Ecto neural progenitor cell (in vitro differentiated cells): ENCODE measurements at places on chromosomes 2 and 18.

DNA sequence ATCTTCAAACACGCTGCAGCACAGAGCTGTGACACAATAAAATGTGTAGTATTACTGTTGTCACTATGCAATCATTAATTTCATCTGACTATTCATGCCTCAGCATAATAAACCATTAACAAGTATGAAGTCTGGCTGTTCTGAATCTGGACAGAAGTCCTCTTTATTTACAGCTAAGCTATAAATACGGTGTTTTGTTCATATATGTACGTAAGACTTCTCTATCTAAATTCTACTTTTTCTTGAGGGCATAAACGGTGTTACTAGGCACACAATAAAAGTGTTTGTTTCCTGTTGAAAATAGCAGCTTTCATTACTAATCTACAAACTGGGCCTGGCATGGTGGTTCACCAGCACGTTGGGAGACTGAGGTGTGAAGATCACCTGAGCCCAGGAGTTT lies 443.8 kb downstream of the NCKAP5 start:
- DNase-seq: no peak

DNA sequence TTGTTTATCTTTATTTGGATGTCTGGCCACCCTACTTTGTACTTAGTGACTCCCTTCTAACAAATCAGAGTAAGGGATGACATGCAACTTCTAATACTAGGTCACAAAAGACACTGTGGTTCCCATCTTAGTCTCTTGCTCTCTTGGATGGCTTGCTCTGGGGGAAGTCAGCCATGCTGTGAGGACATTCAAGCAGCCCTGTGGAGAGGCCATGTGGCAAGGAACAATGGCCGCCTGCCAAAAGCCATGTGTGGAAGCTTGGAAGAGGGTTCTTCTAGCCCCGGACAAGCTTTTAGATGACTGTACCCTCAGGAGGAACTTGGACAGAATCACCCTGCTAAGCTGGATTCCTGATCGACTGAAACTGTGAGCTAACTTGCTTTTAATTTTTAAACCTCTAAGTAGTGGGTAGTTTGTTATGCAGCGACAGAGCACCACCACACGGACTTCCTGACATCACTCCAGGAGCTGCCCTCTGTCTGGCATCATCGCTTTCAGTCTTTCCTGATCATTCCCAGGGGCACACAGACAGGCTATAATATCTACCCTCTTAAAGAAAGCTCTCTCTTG lies 116.8 kb upstream of the ODC1 start:
- DNase-seq: no peak

GRCh38 chr2:231457101-231457500 lies 7.2 kb downstream of the NCL start:
- DNase-seq: no peak

- DNase-seq: no peak
These were observed 346.4 kb upstream of the HS6ST1 start for GRCh38 chr2:128665113-128665512.

DNA sequence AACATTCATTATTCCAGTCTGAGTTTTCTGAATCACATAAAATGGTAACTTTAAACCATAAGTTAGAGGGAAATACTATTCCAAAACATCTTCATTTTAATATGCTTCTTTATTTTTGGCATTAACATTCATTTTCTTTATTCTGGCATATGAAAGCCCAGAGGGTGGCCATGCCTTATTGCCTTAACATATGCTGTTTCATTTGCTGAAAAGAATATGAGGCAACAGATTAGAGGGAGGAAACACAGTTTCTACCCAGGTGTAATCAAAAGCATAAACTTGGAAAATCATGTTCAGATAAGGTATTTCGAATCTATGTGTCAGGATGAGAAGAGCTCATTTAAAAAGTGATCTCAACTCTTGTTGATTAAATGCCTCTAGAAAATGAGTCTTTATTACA lies 379.9 kb upstream of the DSEL start:
- no peak for DNase-seq

GRCh38 chr2:165054652-165055051 lies 99.3 kb upstream of the SLC38A11 start:
- no peak for DNase-seq

GRCh38 chr2:24225499-24226242 lies 50.8 kb downstream of the FAM228A start:
- DNase-seq: no peak

- DNase-seq: no peak
These were observed 91.1 kb downstream of the ZNF532 start for GRCh38 chr18:58955738-58956137.

DNA sequence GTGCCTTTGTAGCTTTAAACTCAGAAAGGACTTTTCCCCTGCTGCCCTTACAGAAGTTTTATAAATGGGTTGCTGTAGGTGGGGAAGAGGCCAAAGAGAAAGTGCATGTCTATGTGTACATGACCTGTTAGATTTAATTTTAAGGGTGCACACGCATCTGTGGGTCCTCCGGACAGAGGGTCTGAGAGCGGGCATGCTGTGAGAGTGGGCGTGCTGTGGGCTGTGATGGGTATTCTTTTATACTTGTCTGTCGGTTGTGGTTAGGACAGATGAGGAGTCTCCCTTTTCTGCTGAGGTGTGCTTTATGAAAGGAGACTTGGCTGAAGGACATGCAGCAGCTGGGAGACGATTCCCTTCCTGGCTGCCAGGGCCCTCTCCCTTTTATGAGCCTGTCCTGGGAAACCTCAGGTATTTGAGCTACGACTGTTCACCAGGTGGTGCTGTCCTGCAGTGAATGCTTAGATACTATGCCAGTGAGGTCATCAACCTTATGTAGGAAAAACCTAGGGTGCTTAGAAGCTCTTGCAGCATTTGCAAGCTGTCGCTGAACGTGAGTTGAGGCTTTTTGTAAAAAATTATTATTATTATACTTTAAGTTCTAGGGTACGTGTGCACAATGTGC lies 67.5 kb downstream of the TANC1 start:
- no peak for DNase-seq

- DNase-seq: no peak
These were observed 283.3 kb downstream of the NRXN1 start for GRCh38 chr2:50748671-50749070.

- DNase-seq: no peak
These were observed 74.1 kb downstream of the ACTR3 start for GRCh38 chr2:113963965-113964364.

DNA sequence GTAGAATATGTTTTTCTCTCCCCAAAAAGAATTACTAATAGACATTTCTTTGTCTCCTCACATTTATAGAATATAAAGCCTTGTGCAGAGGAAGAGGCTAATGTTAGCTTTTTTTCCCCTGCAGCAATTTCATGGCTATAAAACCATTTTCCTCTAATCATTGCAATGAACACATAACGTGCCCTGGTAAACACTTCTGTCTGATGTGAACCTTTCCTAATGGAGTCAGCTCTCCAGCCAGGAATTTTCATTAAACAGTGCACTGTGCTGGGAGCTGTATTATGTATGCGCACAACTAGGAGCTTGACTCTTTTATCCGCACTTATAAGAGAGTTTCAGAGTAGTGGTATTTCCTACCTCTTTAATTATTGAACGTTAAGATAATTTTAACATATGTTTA lies 63.9 kb upstream of the SPATS2L start:
- no peak for DNase-seq

GRCh38 chr2:19769513-19769912 lies 132.3 kb downstream of the TTC32 start:
- no peak for DNase-seq

- DNase-seq: no peak
These were observed 1024.7 kb upstream of the TMEFF2 start for GRCh38 chr2:193219413-193219812.

- DNase-seq: peak; percentile 57
These were observed 2.9 kb upstream of the BCL2L11 start for GRCh38 chr2:111117598-111118480.

DNA sequence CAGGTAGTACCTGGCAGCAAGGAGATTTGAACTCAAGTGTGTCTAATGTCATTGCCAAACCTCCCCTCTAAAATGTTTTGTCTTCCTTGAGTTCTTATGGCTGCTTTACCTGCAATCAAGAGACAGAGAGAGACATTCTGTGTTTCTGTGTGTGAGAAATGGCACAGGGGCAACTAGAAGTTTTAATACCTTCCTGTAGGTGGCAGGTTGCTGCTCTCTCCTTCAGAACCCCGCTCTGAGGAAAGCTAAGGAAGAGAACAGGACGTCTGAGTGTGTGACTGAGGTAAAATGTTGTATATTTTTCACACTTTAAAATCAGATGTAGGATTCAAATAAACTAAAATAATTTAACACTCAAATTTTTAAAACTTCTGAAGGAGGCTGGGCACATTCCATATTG lies 19.2 kb downstream of the DTNA start:
- DNase-seq: no peak

DNA sequence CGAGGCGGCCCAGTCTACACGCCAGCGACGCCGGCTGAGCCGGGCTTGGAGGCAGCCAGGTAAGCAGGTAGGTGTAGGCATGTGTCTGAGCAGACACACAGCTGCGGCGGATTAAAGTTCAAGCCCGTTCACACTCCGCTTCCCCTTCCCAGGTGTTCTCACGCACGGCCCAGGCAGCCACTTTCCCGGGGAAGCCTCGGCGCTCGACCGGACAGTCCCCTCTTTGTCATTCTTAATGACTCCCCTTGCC lies 367 bp downstream of the TGFA start:
- DNase-seq: no peak

- DNase-seq: no peak
These were observed 57.3 kb upstream of the PSMD14 start for GRCh38 chr2:161250864-161251436.

GRCh38 chr2:159140070-159140769 lies 146.3 kb downstream of the WDSUB1 start:
- no peak for DNase-seq

GRCh38 chr2:216657086-216657855 lies 24.1 kb downstream of the IGFBP2 start:
- no peak for DNase-seq
